Tibial nerve (tissue), 4 donors: ENCODE measurements at places on chromosomes 3 and 15. TPM values are rescaled to one million over a fixed set of nuclear protein-coding genes. Genes with fewer than 3 reads are reported as not detected.

GRCh38 chr3:159667261-159667660 is 321.4 kb upstream of the IL12A start:
- DNase-seq: no peak

- DNase-seq: no peak
Measured at GRCh38 chr15:42231088-42231487, 23.0 kb upstream of the VPS39 start.

- no peak for DNase-seq
Measured at GRCh38 chr3:101375586-101375985, 55.2 kb upstream of the IMPG2 start.

DNA sequence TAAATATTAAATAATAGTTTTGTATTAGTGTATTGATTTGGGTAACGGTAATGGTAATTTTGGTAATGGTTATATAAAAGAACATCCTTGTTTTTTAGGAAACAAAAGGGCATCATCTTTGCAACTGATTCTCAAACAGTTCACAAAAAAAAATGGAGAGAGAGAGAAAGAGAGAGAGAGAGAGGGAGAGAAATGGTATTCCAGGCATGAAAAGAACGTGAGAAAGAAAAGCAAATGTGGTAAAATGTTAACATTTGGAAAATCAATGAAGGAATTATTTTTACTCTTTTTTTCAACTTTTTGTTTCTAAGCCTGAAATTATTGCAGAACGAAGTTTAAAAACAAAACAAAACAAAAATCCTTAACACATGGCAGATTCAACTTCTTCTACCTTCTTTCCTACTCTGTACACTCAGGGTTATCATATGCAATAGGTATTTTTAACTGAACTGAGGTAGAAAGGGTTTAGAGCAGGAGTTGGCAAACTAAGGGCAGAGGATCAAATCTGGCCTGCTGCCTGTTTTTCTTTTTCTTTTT is 2.2 kb upstream of the GLB1 start:
- DNase-seq: no peak

Gene ZNF662
- total RNA-seq: 20.0 TPM

Gene DAZL
- total RNA-seq: not detected

Gene CLEC3B
- total RNA-seq: 353 TPM

Gene SERINC4
- not detected for total RNA-seq
